ENCODE measurements at places on chromosomes 7 and 10. TPM values are rescaled to one million over a fixed set of nuclear protein-coding genes. Genes with fewer than 3 reads are reported as not detected.

Gene NFE2L3
- total RNA-seq: 36.3 TPM

Gene SCART1
- 10.7 TPM for total RNA-seq

Gene LIPK
- 23.4 TPM for total RNA-seq

- no peak for DNase-seq
These were observed 141.6 kb downstream of the PKD1L1 start for GRCh38 chr7:47806701-47807103.

- DNase-seq: no peak
These were observed 795.6 kb upstream of the GHITM start for GRCh38 chr10:83343676-83344075.

DNA sequence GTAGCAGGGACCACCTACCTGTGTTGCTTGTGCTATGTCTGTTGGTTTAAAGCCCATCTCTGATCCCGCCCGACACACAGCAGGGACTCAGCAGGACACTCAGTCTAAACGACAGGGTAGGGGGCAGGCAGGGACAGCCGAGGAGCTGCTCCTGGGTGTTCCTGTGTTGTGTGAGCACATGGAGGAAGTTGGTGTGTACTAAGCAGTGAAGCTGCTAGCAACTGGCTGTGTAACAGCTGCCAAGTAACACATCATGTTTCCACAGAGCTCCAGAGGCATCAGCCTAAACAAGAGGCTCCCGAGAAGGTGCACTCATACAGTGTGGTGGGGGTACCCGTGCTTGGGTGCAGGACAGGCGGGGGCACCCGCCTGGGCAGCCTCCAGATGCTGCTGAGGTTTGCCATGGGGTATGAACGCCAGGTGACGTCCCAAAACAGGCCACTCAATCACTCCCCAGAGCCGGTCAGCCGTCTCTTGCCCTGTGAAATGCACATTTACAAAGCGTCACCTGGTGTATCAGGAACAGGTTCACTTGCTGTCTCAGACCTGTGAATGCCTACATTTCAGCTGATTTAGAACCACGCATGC is 59.6 kb downstream of the PTPRN2 start:
- no peak for DNase-seq

- DNase-seq: no peak
These were observed 233.8 kb downstream of the SORCS1 start for GRCh38 chr10:106930751-106931150.

GRCh38 chr10:48748573-48748972 is 63.9 kb downstream of the WDFY4 start:
- no peak for DNase-seq

DNA sequence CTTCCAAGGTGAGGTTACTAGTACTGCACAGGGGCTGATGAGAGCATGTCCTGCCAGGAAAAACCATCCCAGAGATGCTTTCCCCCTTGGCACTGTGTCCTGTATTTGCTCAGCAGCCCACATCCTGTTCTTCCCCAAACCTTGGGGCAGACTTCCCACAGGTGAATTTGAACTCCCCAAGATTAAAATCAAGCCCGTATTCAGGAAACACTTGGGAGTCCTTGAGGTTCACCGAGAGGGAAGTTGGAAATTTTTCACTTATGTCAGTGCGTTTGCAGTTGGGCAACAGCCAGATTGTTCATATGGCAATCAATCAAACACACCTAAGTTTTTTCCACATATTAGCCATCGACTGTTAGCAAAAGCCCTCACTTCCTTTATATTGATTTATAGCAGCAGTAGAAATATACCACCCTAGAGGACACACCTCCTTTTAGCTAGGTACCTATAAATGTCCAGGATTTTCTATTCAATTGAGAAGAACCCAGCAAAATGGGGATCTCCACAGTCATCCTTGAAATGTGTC is at the start of gene DMBT1:
TSS of gene DMBT1 (plus strand) at position 476 of the 526 bp plus-strand sequence. CDS start at position 493, 17 bp downstream.
- DNase-seq: no peak

DNA sequence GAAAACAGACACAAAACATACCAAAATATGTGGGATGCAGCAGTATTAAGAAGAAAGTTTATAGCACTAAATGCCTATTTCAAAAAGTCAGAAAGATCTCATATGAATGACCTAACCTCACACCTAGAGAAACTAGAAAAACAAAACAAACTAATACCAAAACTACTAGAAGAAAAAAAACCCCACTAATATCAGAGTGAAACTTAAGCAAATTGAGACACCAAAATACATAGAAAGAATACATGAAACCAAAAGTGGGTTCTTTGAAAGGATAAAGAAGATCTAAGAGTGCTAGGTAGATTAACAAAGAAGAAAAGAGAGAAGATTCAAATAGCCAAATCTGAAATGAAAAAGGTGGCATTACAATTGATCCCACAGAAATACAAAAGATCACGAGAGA is 494.1 kb downstream of the SH2D4B start:
- DNase-seq: no peak

Data from suprapubic skin (tissue), 4 donors.